ENCODE measurements at places on chromosomes 1 and 21.
A peak's percentile ranks its signal among the peaks of the same experiment; 100 is the strongest.

DNA sequence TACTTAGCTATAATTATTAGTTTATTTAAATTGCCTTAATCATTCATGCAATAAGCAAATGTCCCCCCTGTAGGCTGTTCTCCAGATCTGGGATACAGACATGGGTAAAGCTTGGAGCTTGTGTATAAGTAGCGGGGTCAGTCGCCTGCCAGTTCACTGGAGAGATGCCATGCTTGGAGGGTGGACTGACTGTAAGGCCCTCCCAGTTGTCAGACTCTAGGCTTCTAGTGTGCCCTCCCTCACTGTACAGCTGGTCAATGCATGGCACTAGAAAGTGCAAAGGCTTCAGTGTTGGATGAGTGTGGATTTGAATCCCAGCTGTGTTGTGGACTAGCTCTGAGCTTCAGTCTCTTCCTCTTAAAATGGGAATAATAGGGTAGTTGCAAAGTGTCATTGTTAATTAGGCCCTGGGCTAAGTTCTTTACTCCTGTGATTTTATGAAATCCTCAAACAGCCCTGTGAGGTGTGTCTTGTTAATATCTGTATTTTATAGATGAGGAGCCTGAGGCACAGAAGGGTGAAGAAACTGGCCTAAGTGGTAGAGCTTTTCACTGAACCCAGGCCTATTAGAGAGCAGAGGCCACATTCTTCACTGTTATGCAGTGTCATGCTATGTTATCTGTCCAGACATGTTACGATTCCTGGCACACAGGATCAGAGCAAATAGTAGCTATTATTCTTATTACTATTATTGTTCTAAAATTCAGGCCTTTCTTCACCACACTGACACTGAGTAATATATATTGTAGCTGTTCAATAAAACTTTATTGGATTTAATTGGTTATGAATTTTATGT, 85.9 kb downstream of the ROR1 start:
- no peak for DNase-seq

- no peak for DNase-seq
Observed at GRCh38 chr1:206975306-206975705, 5.0 kb upstream of the FCAMR start.

DNA sequence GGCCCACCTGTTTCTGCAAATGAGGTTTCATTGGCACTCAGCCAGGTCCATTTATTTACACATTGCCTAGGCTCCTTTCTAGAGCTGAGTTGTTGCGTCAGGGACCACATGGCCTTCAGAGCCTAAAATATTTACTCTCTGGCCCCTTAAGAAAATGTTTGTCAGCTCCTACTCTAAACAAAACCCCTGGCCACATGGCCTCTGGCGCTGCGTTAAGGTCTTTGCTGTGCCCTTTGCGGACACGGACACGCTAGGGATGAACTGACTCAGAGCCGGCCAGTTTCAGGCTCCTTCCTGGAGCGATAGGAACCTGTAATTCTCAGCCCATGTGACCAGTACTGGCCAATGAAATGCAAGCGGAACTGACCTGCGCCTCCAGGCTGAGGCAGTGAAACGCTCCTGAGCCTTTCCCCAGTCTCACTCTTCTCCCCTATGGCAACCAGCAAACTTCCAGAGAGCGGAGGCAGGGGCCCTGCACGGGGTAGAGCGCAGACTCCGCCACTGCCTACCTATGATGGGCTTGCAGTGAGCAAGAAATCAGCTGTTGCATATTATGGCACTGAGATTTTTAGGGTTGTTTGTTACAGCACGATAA, 160.3 kb downstream of the ETS2 start:
- DNase-seq = no peak

DNA sequence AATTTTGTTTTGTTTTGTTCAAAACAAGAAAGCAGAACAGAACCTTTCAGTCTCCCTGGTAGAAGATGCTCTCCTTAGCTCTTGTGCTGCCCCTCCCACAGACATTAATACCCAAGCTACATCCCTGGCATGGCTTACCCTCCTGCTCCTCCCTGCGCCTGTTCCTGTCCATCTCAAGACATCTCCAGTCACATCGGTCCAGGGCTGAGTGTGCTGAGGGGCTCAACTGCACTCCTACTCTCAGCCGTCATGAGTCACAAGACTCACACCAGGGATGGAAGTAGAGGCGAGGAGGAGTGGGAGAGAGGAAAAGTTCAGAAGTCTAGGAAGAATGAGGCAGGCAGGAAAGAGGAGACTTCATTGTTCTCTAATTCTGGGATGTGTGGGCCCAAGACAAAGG, 9.2 kb upstream of the TACSTD2 start:
- no peak for DNase-seq

GRCh38 chr1:235823684-235824083, 43.0 kb downstream of the LYST start:
- no peak for DNase-seq

GRCh38 chr1:41742219-41742618, 176.5 kb downstream of the HIVEP3 start:
- DNase-seq = peak; percentile 77

GRCh38 chr1:38102636-38103035, 56.0 kb upstream of the POU3F1 start:
- no peak for DNase-seq

GRCh38 chr1:156517748-156518147, 17.2 kb upstream of the MEF2D start:
- no peak for DNase-seq

GRCh38 chr21:41521489-41522027, 13.6 kb upstream of the TMPRSS2 start:
- DNase-seq = no peak

DNA sequence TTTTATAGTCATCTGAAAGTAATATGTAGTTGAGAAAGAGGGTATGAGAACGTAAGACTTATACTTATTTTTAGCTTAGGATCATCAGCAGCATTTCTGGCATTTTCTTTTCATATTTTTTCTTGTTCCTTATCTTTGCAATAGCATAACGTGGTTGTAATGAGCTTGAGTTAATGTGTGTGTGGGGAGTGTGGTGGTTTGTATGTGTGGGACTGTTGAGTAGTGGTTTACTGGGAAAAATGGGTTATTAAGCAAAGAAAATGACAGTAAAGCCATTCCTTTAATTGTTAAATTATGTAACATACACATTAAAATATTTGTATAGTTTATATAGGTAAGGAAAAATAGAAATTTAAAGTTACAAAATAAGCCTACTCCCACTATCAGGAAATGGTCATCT, 15.2 kb downstream of the PIP5K1A start:
- DNase-seq = no peak

DNA sequence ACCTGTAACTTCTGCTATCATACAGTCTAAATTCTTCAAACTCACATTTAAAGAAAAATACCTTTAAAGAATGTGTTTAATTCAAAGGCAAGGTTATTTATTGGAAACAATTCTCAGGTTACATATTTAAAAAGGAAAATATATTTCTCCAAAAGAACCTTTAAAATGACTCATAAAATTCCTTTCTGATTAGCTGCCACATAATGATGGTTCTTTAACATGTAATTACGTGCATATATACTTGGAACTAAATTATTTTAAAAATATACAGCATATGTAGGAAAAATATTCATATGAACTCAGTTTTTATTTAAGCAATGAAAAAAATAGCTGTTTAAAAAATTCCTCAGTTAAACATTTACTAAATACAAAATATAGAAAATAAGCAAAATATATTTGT, 173.6 kb downstream of the COP1 start:
- DNase-seq = peak; percentile 1

DNA sequence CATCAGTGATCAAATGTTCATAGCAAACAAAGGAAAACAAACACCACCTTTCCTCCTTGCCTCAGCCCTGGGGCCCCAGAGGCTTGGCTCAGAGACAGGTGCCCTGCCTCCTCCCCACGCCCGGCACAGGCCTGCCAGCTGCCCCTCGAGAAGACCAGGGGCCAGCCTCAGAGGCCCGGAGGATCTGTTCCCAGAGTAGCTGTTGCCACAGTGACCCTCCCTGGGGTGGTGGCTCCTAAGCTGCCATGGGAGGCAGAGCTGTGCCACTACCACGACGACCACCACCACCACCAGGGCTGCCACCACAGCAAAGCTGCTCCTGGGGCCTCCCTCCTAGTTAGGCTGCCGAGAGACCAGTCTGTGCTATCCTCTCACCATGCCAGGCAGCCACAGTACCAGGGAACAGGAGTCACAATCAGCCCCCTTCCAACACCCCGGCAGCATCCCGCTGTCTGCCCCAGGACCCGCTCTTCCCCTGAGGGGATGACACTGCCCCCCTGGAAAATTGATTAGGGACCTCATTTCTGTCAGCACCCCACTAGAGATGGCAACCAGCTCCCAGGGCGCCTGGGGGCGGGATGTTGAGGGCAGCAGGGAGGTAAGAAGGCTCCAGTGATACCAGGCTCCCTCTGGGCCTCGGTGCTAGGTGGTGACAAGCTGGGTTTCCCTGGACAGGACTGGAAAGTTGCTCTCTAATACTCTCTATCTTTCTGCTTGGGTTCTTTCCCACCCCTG, 30.5 kb downstream of the KCNC4 start:
- no peak for DNase-seq

DNA sequence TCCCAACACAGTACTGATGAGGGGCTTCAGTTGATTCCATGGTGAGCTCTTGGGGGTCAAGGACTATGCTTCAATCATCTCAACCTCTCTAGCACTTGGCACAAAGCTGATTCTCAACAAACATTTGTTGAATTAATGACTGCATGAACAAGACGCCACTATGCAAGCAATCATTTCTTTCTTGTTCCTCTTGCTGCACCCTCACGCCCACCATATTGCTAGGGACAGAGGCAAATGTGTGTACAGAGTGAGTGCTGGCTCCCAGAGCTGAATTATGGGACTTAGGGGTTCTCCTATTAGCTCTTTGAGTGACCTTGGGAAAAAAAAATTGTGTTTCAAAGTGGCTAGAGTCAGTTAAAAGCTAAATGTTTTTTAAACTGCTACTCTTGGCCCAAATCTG, 2.5 kb downstream of the ADAR start:
- no peak for DNase-seq

GRCh38 chr1:151443846-151444782, 15.2 kb downstream of the POGZ start:
- DNase-seq = peak; percentile 32

- DNase-seq = no peak
Observed at GRCh38 chr21:33686386-33686785, 44.1 kb downstream of the ITSN1 start.

DNA sequence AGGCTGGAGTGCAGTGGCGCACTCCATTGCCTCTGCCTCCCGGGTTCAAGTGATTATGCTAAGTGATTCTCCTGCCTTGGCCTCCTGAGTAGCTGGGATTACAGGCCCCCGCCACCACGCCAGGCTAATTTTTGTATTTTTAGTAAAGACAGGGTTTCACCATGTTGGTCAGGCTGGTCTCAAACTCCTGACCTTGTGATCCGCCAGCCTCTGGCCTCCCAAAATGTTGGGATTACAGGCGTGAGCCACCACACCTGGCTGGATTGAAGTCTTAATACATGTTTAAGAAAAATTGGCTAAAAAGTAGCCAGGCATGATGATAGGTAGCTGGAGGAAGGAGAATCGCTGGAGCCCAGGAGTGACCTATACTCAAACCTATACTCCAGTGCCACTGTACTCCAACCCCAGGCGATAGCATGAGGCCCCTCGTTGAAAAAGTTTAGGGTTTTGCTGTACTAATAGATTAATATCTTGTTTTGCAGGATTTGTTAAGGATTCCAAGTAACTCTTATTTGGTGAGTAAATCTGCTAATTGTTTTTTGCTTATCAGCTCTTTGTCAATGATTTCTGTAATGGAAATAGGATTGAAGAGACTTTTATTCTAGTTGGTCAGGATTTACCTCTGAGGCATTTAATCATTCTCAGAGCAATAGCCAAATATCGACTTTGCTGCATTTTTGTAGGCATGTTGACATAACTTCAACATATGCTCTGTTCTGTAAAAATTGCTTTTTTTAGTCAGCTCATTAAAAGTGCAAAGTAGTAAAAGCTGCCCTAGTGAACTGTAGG, 2.0 kb downstream of the RCC1 start:
- DNase-seq = no peak

DNA sequence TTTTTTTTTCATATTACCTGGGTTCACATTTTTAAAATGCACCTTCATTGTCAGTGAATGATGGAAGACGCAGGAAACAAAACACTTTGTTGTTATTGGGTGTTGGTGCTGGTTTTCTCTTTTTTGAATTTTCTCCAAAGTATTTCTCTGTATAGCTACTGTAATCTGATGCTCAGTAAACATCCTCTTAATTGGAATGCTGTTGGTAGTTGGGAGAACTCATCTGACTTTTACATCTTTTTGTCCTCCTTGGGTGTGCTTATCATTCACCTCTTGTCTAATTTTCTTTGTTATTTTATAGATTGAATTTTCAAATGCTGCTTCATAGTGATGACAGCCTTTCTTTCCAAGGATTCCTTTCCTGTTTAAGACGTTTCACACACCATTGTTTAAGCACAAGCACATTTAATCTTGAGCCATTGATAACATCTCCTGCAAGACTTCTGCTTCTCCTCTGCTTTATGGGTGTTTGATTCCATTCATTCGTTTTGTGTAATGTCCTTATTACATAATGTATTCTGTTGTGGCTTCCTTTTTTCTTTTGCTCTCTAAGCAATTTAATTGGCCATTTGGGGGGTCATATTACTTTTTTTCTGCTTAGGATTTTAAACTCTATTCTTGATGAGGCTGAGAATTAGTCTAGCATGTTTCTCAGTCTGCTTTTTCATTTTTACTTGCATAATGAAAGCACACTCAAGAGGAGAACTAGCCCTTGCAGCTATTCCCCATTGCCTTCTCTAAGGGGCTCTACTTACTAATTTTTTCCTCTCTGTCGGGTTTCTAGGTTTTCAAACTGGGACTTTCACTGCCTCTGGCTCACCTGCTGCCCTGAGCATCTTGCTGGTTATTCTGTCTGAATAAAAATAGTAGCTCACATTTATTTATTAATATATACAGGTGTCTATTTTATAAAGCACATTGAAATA, 42.0 kb upstream of the CD34 start:
- no peak for DNase-seq

DNA sequence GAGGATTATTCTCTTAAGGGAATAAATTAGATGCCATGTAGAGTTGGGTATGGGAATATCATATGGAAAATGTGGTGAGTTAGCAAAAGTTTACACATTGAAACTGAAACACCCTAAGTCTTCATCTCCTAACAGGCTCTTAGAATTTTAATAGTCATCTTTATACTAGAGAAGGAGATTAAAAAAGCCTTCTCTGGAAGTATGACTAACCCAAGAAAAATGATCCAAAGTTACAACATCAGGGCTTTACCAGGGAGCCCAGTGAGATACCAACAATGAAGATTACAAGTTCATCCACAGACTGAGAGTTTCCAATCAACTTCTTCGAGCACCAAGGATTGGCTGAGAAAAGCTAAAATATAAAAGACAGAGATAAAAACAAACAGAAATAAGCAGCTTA, 70.0 kb upstream of the KIAA0040 start:
- no peak for DNase-seq

All from fibroblast of skin of left biceps (primary cell).